ENCODE measurements at places on chromosomes 11 and 22.

GRCh38 chr11:88312628-88313027 is 24.9 kb downstream of the CTSC start:
- H3K4me3 ChIP-seq: peak overlapping the region; percentile 1
- peaks cover 20% of the 10 kb centered on the region for H3K4me1 ChIP-seq
- H3K36me3 ChIP-seq: peaks cover 46% of the 10 kb centered on the region
- DNase-seq: no peak
- peak overlapping the region; percentile 17 for H3K27ac ChIP-seq

GRCh38 chr11:46120346-46121300 is 631 bp downstream of the PHF21A start:
- H3K4me1 ChIP-seq: peaks cover 44% of the 10 kb centered on the region
- H3K36me3 ChIP-seq: peaks cover 8% of the 10 kb centered on the region
- DNase-seq: peak; percentile 34
- H3K27me3 ChIP-seq: no peaks in the 10 kb centered on the region
- H3K4me3 ChIP-seq: peak overlapping the region; percentile 91

DNA sequence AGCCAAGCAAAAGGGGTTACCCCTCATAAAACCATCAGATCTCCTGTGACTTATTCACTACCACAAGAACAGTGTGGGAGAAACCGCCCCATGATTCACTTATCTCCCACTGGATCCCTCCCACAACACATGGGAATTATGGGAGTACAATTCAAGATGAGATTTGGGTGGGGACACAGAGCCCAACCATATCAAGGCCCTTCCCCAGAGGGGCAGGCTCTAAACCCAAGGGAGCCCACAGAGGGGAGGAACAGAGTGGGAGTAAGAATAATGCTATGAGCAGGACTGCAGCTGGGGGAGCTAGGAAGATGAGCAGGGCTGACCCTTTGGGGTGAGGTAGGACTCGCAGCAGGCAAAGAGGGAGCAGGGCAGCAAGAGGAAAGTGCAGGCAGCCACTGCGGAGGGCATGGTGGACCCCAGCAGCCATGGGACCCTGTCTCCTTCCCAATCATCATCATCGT is 59.3 kb downstream of the CD82 start:
- H3K27ac ChIP-seq: peak overlapping the region; percentile 17
- DNase-seq: no peak
- H3K36me3 ChIP-seq: peaks cover 16% of the 10 kb centered on the region
- H3K4me1 ChIP-seq: peaks cover 12% of the 10 kb centered on the region

- no peak overlapping the region for H3K4me3 ChIP-seq
- no peaks in the 10 kb centered on the region for H3K4me1 ChIP-seq
- no peak overlapping the region for H3K27ac ChIP-seq
- peaks cover 2% of the 10 kb centered on the region for H3K27me3 ChIP-seq
Measured at GRCh38 chr11:33640730-33641371, 59.8 kb downstream of the C11orf91 start.

- no peaks in the 10 kb centered on the region for H3K4me1 ChIP-seq
- no peak overlapping the region for H3K4me3 ChIP-seq
- no peak for DNase-seq
- H3K27ac ChIP-seq: no peak overlapping the region
Measured at GRCh38 chr11:115802641-115803040, 298.4 kb upstream of the CADM1 start.

DNA sequence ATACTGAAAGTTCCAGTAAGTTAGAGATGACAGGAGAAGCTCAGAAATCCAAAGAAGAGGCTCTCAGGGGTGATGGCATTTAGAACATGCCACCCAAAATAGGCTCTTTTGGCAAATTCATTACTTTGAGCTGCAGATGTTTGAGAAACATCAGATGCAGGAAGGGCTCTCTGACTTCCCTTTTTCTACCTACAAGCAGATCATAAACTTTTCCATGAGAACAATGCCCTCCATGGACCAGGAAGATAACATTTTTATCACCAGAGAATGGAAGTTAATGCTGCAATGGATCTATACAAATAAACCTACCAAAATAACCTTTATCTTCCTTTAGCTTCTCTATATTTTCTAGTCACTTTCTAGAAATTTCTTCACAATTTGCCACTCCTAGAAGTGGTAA is 32.7 kb upstream of the FAR1 start:
- no peak overlapping the region for H3K4me3 ChIP-seq
- no peaks in the 10 kb centered on the region for H3K4me1 ChIP-seq
- DNase-seq: no peak
- H3K36me3 ChIP-seq: no peaks in the 10 kb centered on the region
- H3K27ac ChIP-seq: no peak overlapping the region

GRCh38 chr11:69638941-69639681 is 1.8 kb upstream of the CCND1 start:
- H3K4me1 ChIP-seq: peaks cover 6% of the 10 kb centered on the region
- H3K36me3 ChIP-seq: no peaks in the 10 kb centered on the region
- peaks cover 60% of the 10 kb centered on the region for H3K27me3 ChIP-seq
- no peak for DNase-seq

DNA sequence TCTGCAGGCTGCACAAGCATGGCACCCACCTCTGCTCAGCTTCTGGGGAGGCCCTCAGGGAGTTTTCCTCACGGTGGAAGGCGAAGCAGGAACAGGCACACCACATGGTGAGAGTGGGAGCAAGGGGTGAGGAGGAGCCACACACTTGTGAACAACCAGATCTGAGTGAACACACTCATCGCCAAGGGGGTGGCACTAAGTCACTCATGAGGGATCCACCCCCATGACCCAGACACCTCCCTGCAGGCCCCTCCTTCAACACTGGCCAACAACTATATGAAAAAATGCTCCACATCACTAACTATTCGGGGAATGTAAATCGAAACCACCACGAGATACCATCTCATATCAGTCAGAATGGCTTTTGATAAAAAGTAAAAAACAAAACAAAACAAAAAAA is 722 bp upstream of the KRTAP5-2 start:
- H3K27me3 ChIP-seq: peaks cover 49% of the 10 kb centered on the region
- H3K4me1 ChIP-seq: no peaks in the 10 kb centered on the region
- H3K27ac ChIP-seq: no peak overlapping the region
- no peak for DNase-seq
- no peaks in the 10 kb centered on the region for H3K36me3 ChIP-seq

GRCh38 chr22:34973926-34974325 is 92.0 kb upstream of the ISX start:
- no peak overlapping the region for H3K27ac ChIP-seq
- H3K27me3 ChIP-seq: no peaks in the 10 kb centered on the region
- DNase-seq: no peak
- H3K4me1 ChIP-seq: no peaks in the 10 kb centered on the region
- H3K4me3 ChIP-seq: no peak overlapping the region
- H3K36me3 ChIP-seq: no peaks in the 10 kb centered on the region

DNA sequence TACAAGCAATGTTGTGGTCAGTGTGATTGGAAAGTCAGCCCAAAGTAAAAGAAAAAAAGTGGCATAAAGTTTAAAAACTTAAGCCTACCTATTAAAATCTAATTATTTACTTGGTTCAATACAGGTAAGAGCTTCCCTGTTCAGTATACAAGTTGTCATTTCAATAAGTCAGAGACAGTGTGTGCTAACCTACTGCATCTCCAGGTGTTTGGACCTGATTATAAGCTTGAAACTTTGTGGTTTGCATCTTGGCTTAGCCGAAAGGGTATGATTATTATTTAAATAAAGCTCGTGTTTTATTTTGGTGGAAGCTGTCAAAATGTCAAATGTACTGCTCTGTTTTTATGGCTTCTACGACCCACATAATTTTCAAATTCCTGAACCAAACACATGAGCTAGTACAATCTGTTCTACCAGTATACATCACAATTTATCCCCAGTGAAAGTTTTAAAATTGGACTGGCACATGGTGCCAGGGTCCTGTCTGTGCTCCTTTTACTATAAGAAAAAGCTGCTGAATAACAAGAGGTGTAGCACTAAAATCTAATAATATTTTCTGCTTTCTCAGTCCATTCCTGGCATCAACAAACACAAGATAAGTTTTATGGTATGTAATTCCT is 103.9 kb upstream of the ANO3 start:
- H3K36me3 ChIP-seq: no peaks in the 10 kb centered on the region
- H3K27me3 ChIP-seq: no peaks in the 10 kb centered on the region
- H3K4me1 ChIP-seq: no peaks in the 10 kb centered on the region
- DNase-seq: no peak
- no peak overlapping the region for H3K4me3 ChIP-seq
- no peak overlapping the region for H3K27ac ChIP-seq

DNA sequence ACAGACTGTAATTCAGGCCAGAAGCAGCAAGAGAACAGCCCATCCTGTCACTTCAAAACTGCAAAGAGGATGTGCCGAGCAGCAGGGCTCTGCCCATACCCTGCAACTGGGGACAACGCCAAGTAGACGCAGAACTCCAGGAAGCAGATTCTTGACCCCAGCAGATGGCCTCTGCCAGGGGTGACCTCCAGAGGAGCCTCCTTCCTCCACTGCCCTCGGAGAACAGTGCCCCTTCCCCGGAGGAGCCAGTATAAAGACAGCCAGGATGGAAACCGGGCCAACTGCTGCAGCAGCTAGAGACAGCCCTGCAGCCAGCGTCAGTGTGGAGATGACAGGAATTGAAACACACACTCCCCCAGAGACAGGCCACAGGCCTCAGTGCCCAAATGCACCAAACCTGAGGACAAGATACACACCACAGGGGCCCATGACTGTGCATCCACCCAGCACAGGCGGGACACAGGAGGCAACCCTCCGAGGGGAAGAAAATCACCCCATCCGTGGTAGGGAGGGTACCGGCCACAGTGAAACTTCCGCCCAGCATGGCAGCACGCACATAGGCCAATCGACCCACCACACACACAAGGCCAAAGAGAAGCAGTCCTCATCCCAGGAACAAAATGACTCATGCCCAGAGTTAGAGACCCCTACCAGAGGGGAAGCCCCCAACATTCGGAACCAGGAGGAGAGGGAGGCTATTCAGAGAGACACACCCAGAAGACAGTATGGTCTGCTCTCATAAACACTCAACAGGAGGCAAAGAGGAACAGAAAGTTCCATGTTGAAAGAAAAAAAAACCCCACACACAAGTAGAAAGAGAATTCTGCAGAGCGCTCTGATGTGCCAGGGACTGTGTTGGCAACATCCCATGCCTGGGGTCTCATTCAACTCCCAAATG is 5.6 kb downstream of the AHNAK start:
- H3K27ac ChIP-seq: peak overlapping the region; percentile 82
- peak; percentile 17 for DNase-seq
- H3K4me3 ChIP-seq: peak overlapping the region; percentile 96
- H3K27me3 ChIP-seq: no peaks in the 10 kb centered on the region

GRCh38 chr11:12824281-12825041 is 150.2 kb downstream of the TEAD1 start:
- peaks cover 72% of the 10 kb centered on the region for H3K27me3 ChIP-seq
- H3K36me3 ChIP-seq: no peaks in the 10 kb centered on the region
- H3K4me3 ChIP-seq: no peak overlapping the region
- peaks cover 8% of the 10 kb centered on the region for H3K4me1 ChIP-seq

- H3K27me3 ChIP-seq: peaks cover 4% of the 10 kb centered on the region
- H3K27ac ChIP-seq: peak overlapping the region; percentile 8
- H3K4me3 ChIP-seq: no peak overlapping the region
- H3K4me1 ChIP-seq: peaks cover 45% of the 10 kb centered on the region
Measured at GRCh38 chr22:29125844-29126243, 53.0 kb downstream of the KREMEN1 start.

DNA sequence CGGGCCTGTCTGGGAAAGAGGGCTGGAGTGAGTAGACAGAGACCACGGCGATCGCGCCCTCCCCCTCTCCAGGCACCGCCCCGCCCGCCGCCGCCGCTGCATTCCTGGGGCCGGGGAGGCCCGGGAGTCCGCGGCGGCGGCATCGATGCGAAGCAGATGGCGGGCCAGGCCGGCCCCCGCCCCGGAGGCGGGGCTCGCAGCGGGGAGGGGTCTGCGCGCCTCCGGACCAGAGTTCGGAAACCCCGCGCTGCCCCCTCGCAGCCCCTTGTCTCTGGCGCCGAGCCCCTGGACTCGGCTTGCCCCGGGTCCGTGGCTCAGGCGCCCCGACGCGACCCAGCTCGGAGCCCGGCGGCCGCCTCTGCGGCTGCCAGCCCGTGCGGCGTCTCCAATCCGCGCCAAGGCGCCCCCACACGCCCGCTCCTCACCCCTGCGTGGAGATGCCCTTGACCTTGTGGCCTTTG is 1.3 kb downstream of the SCARF2 start:
- peak overlapping the region; percentile 67 for H3K4me3 ChIP-seq
- no peak for DNase-seq
- peaks cover 8% of the 10 kb centered on the region for H3K36me3 ChIP-seq
- peaks cover 6% of the 10 kb centered on the region for H3K4me1 ChIP-seq
- H3K27me3 ChIP-seq: peaks cover 66% of the 10 kb centered on the region

GRCh38 chr11:14360976-14361375 is 2.0 kb upstream of the RRAS2 start:
- peaks cover 6% of the 10 kb centered on the region for H3K36me3 ChIP-seq
- H3K4me1 ChIP-seq: peaks cover 34% of the 10 kb centered on the region
- DNase-seq: no peak
- H3K4me3 ChIP-seq: no peak overlapping the region
- H3K27me3 ChIP-seq: peaks cover 16% of the 10 kb centered on the region

DNA sequence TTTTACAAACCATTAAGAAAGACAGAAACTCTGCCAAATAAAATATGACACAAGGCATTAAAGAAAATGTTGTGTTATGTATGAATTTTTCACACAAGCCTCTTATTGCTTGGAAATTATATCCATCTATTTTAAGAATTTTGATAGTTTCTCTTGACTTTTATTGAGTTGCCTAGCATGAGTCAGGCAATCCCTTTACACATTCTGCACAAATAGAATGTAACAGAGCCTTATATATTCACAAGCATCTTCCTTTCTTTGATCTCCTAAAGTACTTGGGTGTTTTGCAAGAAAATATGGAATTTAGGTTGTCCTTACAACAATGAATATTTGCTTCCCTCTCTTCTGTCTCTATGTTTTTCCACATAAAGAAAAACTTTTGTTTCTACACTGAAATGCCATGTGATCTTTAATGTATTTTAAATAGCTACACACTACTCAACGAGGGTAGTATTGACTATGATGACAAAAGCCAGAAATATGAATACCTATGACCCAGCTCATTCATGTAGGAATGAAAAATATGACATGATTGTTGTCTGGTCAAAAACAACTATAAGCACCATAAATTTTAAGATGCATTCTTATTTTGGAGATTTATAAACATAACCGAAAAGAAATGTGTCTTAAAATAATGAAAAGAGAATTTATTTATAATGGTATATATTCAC is 398.8 kb downstream of the GUCY1A2 start:
- no peak overlapping the region for H3K4me3 ChIP-seq
- H3K27me3 ChIP-seq: no peaks in the 10 kb centered on the region
- no peak for DNase-seq
- H3K4me1 ChIP-seq: no peaks in the 10 kb centered on the region
- no peak overlapping the region for H3K27ac ChIP-seq

- H3K4me3 ChIP-seq: no peak overlapping the region
- H3K27me3 ChIP-seq: no peaks in the 10 kb centered on the region
- H3K4me1 ChIP-seq: no peaks in the 10 kb centered on the region
- DNase-seq: no peak
- H3K27ac ChIP-seq: no peak overlapping the region
- no peaks in the 10 kb centered on the region for H3K36me3 ChIP-seq
Measured at GRCh38 chr11:40029391-40029790, 1430.1 kb downstream of the LRRC4C start.

All from T-helper 2 cell treated with Interferon-gamma antibody and Interleukin-4, amounts not matched to agents 5 μg/mL and 100 μg/mL, for 36 hours (primary cell).